Brain microvascular endothelial cell (primary cell): ENCODE measurements at places on chromosomes 5 and 9.

DNA sequence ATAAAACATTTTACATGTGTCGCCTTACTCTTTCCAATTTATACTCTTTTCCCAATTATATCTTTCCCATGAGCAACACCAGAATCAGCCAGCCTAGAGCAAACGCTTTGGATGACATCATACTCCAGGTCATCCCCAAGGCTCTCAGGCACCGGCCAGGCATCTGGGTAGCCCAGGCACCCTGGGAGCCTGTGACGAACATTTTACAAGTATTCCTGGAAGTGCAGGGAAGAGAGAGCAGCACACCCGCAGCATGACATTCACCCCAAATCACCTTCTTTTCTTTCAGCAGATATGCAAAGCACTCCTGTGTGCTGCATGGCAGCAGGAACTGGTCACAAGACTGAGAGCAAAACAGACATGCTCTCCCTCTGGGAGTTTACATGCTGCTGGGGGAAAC is 75.7 kb upstream of the SMIM23 start:
- no peak for DNase-seq

DNA sequence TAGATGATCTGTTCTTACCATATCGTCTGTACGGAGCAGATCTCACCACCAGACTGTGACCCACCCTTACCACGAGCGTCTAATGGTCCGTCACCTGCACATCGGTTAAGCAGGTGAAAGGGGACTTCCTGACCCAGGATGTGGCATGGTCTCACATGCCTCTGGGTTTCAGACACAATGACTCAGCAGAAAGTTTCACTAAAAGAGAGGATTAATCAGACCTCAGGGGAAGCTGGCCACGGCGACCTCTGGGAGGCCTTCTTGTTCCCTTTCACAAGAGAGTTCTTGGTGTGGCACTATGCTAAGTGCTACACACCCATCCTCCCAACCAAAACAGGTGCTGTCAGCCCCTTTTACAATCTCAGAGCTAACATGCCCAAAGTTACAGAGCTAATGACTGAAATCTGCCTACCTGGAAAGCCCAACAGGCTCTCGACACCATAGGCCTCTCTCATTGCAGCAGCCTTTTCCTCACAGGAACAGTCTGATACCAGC is 41.6 kb downstream of the ADAMTS12 start:
- DNase-seq: peak; percentile 77

- DNase-seq: no peak
These were observed 17.5 kb downstream of the TGFBI start for GRCh38 chr5:136046246-136046645.

DNA sequence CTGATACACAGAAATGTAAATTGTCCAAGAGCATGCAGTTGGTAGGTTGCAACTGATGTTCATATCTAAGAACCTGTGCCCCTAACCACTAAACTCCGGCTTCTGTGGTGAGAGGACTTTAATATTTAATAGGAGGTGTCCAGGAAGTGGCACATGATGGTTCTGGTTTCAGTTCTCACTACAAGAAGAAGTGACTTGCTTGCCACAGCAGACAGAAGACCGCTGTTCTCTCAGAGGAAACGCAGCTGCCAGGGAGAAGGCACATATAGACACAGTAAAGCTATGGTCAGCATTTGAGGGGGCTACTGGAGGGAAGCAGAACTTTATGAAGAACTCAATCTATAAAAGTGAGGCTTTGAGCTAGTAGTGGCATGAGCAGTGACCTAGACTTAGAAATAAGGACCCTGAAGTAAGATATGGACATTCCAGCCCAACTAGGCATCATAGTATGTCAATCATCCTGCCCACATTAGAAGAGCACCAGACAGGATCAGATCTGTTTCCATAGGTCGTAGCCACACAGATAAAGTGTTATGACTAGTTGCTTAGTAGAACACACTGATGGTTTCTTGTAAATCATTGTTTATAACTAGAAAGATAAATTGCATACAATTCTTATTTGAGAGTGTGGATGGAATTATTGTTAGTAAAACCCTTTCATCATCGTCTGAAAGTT is 36.4 kb upstream of the DAB2 start:
- DNase-seq: no peak

- no peak for DNase-seq
These were observed 1.9 kb upstream of the ANKRD18A start for GRCh38 chr9:38622288-38622674.

- DNase-seq: no peak
These were observed 522.4 kb upstream of the TLE4 start for GRCh38 chr9:79049371-79049770.

DNA sequence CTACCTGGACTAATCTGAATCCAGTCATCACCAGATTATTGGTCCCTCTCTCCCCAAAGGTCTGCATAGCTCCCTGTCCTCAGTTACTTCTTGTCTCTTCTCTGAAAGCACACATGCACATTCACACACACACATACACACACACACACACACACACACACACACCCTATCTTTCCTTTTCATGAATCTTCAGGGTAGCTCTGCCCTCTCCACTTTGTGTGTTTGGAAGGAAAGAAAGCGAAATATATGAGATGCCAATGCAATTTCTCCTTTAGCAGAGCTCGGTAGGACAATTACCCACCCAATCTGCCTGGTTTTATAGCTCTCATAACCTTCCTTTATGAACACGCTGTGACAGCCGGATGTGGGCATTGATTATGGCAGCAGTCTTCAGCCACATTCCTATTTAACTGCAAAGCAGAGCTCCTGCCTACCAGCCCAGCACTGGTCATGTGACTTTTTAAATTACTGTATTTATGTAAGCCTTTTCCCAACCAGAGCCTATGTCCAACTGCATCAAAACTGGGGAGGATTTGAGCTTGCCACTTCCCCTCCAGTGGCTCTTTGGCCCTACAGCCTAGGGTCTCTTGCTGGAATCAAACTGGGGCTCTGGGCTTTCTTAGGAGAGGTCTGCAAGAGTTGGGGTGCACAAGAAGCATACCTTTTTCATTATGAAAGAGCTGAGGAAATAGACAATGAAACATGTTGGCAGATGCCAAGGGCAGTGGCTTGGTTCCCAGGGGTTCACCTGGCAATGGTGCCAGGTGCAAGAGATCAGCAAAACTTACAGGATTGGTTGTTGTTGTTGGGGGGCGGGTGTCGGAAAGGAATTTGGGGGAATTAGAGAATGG is 20.8 kb upstream of the MATR3 start:
- peak; percentile 28 for DNase-seq

GRCh38 chr9:78358329-78359051 is 61.6 kb downstream of the PSAT1 start:
- DNase-seq: no peak

DNA sequence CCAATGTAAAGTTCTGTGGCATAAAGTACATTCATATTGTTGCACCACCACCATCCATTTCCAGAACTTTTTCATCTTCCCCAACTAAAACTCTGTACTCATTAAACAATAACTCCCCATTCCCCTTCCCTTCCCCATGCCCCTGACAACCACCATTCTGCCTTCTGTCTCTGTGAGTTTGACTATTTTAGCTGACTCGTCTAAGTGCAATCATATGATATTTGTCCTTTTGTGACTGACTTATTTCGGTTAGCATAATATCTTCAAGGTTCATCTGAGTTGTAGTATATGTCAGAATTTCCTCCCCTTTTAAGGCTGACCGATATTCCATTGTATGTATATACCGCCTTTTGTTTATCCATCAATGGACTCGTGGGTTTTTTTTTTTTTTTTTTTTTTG is 29.0 kb upstream of the SMU1 start:
- DNase-seq: no peak

- DNase-seq: no peak
These were observed 12.5 kb upstream of the PARP8 start for GRCh38 chr5:50653946-50654345.

- DNase-seq: peak; percentile 29
These were observed 615.9 kb downstream of the CHSY3 start for GRCh38 chr5:130520211-130520610.

- DNase-seq: no peak
These were observed 25.2 kb downstream of the GALNT10 start for GRCh38 chr5:154215571-154216325.

DNA sequence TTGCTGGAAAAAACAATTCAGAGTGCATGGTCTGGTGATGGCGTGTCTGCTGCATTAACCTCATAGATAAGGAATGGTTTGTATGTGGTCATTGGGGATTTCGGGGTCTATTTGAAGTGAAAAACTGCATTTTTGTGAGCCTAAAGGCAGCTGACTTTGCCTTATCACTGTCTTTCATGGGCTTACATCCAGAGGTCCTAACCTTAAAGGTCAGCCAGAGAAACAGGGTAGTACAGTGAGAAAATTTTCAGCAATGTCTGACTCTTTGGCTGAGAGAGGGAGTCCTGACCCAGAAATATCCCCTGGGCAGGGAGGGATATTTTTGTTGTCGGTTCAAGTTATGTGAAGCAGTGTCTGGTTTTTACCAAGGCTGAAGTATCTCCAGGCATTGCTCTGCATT is 5.7 kb downstream of the PCSK5 start:
- DNase-seq: peak; percentile 79

DNA sequence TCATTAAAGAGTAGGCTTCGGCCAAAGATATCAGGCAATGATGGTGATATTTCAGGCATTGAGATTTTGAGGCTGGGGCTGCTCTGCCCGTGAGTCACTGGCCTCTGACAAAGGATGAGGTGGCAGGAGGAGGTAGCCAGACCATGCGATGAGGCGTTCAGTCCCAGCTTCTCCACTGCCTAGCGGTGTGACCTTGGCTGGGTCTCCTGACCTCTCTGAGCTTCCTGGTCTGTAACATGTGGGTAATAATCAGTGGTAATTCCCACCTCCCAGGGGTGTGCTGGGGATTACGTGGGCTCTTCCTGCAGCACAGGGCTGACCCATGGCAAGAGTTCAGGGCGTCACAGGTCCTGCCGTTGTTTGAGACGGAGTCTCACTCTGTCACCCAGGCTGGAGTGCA is 73.2 kb upstream of the RAPGEF1 start:
- peak; percentile 31 for DNase-seq
